Stimulated activated CD4-positive, alpha-beta T cell treated with anti-CD3 and anti-CD28 coated beads, Interleukin-1b, Interleukin-23, amount 100 ng/mL, for 1 hour (primary cell): ENCODE measurements at places on chromosomes 6 and 20.

- DNase-seq = no peak
Observed at GRCh38 chr6:14281811-14282660, 164.5 kb downstream of the CD83 start.

DNA sequence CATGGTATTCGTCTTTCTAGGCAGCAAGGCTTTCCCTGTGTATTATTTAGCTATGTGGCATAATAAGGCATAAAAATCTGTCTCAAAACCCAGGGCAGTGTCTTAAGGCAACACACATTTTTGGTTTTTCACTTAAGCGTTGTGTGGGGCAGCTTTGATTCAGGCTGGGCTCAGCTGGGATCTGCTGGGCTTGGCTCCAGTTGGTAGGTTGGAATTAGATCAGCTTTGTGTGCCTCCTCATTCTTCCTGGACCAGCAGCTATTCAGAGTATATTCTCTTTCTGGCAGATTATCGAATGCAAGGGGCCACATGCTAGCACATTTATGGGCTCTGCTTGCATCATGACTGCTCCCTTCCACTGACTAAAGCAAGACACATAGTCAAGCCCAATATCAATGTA lies 487.9 kb downstream of the RFPL4B start:
- no peak for DNase-seq

DNA sequence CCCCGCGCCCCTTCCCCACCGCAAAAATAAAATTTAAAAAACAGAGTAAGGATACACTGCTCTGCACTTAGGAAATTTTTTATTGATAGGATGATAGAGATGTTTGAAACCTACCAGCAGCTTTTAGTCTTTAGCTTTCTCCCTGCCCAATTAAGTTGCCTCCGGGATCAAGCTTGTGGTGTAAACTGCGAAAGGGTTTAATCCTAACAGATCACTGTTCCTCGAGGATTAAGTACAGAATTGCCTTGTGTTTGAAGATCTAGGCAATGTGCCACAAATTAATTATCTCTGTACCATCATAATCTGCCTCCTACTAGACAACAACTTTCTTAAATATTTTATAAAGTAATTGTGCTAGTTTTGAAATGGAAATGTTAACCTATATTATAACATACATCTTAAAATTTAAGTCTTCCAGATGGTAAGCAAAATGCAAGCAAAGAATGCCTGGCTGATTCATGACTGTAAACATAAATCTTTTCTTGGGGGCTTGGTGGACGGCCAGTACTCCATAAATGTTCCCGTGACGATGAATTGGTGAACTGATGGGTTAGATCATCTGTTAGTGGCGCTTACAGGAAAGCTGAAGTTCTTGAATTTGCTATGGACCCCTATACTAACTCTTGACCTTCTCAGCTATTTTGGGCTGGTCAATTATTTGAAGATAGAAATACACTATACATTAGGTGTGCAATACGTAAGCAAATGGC lies 58.0 kb upstream of the ARHGAP18 start:
- no peak for DNase-seq

GRCh38 chr6:52359403-52359802 lies 2.5 kb upstream of the PAQR8 start:
- no peak for DNase-seq

- no peak for DNase-seq
Observed at GRCh38 chr20:59177266-59178250, 13.9 kb downstream of the ZNF831 start.

GRCh38 chr6:129641344-129641743 lies 68.6 kb downstream of the ARHGAP18 start:
- no peak for DNase-seq

DNA sequence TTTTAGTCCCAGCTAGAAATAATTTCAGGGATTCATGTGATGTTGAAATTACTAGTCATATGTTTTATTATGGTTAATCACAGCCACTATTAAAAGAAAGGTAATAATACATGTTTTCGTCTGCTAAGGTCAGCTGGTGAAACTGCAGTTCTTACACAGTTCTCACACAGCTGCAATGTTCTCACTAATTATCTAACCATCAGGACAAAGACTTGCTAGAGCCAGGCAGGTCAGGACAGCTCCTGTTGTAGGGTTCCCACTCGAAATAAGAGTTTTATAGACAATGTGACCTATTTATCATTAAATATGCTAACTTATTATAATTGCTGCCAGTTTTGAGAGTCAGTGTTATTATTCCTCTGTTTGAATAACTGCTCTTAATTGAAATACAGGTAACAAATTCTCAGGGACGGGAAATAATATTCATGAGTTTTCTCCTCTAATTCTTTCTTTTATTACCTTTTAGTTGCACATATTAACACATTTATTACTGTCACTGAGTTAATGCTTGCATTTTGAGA lies 97.9 kb downstream of the GJA1 start:
- no peak for DNase-seq

DNA sequence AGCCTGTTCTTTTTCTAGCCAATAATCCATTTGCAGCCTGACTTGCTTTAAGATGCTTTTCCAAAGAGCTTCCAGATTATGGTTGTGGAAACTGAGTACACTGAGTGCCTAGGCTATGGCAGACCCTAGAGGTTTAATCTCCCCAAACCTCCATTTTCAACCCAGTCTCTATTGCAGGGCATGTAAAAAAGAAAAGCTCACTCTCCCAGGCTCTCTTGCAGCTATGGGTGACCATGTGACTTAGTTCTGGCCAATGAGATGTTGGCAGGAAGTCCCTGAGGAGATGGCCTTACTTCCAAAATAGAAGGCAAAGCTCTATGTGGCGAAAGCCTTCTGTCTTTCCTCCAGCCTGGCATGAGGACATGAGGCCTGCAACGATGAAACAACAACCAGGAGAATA lies 3.8 kb downstream of the PDRG1 start:
- no peak for DNase-seq

DNA sequence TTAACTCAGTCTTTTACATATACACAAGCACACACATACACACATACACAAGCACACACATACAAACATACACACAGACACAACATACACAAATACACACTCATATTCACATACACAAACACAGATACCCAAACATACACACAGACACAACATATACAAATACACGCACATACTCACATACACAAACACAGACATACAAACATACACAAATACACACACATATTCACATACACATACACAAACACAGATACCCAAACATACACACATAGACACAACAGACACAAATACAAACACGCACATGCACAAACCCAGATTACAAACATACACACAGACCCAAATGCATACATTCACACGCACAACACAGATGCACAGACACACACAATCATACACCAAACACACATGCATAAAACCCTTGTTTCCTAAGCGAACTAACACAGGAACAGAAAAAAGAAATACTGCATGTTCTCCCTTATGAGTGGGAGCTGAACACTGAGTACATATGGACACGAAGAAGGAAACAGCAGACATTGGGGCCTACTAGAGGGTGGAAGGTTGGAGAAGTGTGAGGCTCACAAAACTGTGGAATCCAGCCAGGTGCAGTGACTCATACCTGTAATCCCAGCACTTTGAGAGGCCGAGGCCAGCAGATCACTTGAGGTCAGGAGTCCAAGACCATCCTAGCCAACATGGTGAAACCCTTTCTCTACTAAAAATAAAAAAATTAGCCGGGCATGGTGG lies 34.2 kb downstream of the PIM1 start:
- DNase-seq = no peak

DNA sequence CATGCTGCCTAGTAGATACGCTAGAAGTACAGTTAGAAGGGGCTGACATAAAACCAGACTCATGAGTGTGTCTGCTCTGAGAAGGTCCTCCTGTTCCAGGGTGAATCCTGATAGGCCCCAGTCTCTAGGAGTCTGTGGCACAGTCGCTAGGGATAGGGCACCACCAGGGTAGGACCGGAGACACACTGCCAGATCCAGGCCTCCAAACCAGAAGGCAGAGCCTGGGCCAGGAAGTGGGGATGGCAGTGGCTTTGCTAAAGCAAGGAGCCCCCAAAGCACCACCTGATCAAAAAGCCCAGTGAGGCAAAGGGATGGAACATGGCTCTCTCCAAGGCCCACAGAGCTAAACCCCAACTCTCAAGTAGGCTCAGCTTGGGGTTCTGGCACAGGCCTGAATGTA lies 21.6 kb downstream of the MDGA1 start:
- DNase-seq = no peak

- DNase-seq = no peak
Observed at GRCh38 chr6:155155787-155156447, 107.9 kb upstream of the CLDN20 start.

GRCh38 chr20:56722042-56722441 lies 92.9 kb downstream of the TFAP2C start:
- DNase-seq = no peak

DNA sequence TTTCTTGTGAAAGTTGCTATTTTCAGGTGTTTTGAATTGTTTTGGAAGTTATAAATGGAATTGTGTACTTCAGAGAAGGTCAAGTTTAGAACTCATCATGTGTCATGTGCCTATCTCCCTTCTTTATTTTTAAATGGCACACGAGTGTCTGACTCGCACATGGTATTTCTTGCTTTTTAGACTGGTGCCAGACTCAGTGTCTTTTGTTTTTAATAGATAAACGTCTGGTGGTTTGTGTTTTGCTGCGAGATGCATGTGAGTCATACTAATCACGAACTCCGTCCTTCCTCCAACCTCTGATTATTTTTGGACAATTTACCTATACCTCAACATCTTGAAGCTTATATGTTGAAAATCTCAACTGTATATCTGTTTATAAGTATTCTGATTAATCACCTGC lies 292.1 kb downstream of the CDKAL1 start:
- DNase-seq = no peak

GRCh38 chr6:108719477-108719876 lies 128.7 kb upstream of the ARMC2 start:
- DNase-seq = no peak

- DNase-seq = no peak
Observed at GRCh38 chr6:160355001-160355400, 6.8 kb downstream of the SLC22A3 start.

- no peak for DNase-seq
Observed at GRCh38 chr6:85944776-85945175, 302.1 kb upstream of the SYNCRIP start.

GRCh38 chr20:58665606-58666005 lies 14.5 kb downstream of the STX16 start:
- DNase-seq = no peak

- DNase-seq = no peak
Observed at GRCh38 chr6:71531006-71531405, 242.4 kb downstream of the OGFRL1 start.

- DNase-seq = no peak
Observed at GRCh38 chr20:44023515-44024371, 109.1 kb downstream of the TOX2 start.

DNA sequence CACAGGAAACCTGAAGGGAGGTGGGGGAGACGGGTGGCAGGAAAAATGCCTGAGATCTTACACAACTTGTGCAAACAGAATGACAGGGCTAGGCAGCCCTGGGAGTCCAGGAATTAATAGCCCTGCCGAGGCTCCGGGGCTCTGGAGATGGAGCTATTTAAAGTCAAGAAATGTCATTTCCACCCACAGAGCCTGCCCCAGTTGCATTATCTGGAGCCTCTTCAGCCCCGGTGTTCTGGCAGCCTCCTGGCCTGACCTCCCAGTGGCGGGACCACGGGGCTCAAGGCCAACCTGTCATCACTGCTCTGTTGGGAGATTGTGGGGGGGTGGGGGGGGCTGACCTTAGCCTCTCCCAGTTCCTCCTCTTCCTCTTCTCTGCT lies 28.5 kb upstream of the SCUBE3 start:
- no peak for DNase-seq

GRCh38 chr6:154572556-154572955 lies 62.1 kb upstream of the CNKSR3 start:
- DNase-seq = no peak

- DNase-seq = no peak
Observed at GRCh38 chr6:10368861-10369260, 46.0 kb downstream of the TFAP2A start.

GRCh38 chr6:139256087-139256486 lies 35.7 kb downstream of the TXLNB start:
- no peak for DNase-seq

GRCh38 chr6:107538856-107539387 lies 49.0 kb downstream of the SOBP start:
- no peak for DNase-seq

- no peak for DNase-seq
Observed at GRCh38 chr20:23091721-23092383, 5.7 kb upstream of the CD93 start.

GRCh38 chr6:168385037-168385759 lies 55.8 kb upstream of the SMOC2 start:
- no peak for DNase-seq

DNA sequence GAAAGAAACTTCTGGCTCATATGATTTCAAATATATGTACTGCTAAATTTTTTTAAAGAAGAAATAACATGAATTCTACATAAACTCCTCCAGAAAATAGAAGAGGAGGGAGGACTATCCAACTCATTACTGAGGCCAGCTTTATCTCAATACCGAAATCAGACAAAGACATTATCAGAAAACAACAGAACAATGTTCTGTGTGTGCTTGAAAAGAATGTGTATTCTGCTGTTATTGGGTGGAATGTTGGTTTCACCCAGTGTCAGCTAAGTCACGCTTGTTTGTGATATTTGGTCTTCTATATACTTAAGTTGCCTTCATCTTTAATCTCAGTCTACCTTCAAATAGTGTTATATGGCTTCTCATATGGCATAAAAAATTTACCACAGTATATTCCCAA lies 18.6 kb upstream of the ELOVL2 start:
- no peak for DNase-seq
